ENCODE measurements at places on chromosomes 1 and 21.

GRCh38 chr1:53378061-53378460 lies 50.2 kb upstream of the LRP8 start:
- no peak for DNase-seq

DNA sequence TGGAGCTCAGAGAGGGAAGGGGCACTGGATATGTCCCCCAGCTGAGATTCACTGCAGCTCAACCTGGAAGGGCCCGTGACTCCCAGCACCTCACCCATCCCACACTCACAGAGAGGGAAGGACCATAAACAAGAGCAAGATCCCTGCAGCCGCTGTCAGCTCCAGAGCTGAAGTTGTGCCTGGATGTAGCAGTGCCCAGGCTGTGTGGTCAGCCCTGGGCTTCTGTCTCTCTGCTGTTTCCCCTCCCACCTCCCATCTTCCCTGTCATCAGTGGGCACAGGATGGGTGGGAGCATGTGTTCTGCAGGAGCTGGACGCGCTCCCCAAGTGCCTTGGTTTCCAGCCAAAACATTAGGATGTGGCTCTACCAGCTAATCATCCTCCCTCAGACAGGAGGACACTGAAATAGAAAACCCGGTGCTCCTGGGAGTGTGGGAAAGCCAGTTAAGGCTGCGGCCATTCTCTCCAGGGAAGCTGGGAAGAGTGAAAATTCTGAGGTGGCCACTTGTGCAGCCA lies 282.7 kb downstream of the NPHP4 start:
- no peak for DNase-seq

GRCh38 chr1:41745022-41745421 lies 173.7 kb downstream of the HIVEP3 start:
- no peak for DNase-seq

- peak; percentile 81 for DNase-seq
Measured at GRCh38 chr1:155859881-155860871, 809 bp downstream of the SYT11 start.

DNA sequence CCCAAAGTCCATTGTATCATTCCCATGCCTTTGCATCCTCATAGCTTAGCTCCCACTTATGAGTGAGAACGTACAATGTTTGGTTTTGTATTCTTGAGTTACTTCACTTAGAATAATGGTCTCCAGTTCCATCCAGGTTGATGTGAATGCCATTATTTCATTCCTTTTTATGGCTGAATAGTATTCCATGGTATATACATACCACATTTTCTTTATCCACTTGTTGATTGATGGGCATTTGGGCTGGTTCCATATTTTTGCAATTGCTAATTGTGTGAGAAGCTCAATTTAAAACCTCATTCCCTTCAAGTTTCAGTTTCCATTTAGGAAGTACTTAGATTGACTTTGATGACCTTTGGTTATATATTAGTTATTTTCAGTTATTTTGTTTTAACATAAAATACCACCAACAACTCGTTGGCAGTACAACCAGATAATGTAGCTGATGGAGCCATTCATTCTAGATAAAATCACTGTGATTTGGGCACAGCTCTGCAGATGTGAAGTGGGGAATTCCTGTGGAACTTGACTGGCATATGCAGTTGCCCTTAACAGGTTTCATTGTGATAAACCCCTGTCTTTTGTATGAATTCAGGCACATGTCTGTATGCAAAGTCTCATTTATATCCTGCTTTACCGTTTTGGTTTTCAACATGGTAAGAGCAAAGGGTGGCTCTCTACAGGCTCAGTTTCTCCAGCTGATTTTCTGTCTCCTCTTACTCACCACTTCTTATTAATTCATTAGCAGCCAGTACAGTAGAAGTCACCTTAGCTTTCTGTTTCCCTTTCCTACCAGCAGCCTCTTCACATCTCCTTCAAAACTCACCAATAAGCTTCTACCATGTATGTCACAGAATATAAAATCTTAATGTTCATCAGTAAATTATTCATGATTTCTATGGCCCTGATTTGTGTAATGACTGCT lies 170.9 kb downstream of the C1orf21 start:
- DNase-seq: no peak

DNA sequence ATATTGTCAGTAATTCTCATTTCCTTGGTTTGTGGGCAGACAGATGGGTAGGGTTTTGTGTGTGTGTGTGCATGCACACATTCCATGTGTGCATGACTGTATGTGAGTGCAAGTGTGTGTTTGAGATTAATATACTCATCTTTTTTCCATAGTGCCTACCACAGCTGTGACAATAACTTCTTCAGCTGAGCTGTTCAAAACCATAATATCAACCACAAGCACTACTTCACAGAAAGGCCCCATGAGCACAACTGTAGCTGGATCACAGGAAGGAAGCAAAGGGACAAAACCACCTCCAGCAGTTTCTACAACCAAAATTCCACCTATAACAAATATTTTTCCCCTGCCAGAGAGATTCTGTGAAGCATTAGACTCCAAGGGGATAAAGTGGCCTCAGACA lies 149.3 kb downstream of the ADGRL2 start:
- DNase-seq: no peak

Data from hematopoietic multipotent progenitor cell treated with erythropoietin and hydrocortisone succinate and interleukin-3 and kit ligand, for 6 days (in vitro differentiated cells).